ENCODE measurements at places on chromosomes 16 and 17.

DNA sequence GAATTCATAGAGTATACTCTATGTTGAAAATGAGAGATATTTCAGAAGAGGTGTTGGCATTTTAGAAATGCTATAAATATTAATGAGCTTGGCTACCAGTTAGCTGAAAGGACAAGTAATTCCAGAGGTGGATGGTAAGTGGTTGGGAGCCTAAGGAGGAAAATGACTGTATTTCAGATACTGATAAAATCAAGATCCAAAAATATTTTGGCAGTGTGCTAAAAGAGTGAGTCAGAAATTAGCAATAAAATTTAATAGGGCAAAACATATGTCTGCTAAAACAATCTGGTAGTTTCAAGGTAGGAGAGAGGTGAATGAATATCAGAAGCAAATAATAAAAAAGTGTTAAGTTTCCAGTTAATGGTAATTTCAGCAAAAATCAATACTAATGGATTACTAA is 1287.9 kb downstream of the CDH8 start:
- peak; percentile 54 for DNase-seq

GRCh38 chr16:63481060-63481459 is 1444.8 kb upstream of the CDH8 start:
- DNase-seq: no peak

- peak; percentile 8 for DNase-seq
Observed at GRCh38 chr17:75047398-75048098, 523 bp downstream of the KCTD2 start.

DNA sequence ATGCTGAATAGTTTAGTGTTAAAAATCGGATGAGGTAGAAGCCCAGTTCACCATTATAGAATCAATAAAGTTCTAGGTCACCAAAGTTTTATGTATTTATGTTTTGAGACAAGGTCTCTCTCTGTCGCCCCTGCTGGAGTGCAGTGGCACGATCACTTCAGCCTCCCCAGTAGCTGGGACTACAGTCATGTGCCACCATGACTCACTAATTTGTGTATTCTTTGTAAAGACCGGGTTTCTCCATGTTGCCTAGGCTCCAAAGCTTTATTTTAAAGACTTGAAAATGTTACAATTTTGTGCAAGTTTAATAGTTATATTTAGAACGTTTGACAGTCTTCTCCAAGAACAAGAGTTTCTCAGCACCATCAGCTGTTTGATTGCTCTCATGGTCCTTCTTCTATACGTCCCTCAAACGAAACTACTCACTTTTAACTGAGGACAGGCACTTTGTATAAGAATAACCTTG is 32.1 kb downstream of the NDE1 start:
- DNase-seq: peak; percentile 84
